ENCODE measurements at places on chromosomes 7 and 10.

GRCh38 chr7:108456845-108457540 lies 757 bp upstream of the NRCAM start:
- no peak for DNase-seq

DNA sequence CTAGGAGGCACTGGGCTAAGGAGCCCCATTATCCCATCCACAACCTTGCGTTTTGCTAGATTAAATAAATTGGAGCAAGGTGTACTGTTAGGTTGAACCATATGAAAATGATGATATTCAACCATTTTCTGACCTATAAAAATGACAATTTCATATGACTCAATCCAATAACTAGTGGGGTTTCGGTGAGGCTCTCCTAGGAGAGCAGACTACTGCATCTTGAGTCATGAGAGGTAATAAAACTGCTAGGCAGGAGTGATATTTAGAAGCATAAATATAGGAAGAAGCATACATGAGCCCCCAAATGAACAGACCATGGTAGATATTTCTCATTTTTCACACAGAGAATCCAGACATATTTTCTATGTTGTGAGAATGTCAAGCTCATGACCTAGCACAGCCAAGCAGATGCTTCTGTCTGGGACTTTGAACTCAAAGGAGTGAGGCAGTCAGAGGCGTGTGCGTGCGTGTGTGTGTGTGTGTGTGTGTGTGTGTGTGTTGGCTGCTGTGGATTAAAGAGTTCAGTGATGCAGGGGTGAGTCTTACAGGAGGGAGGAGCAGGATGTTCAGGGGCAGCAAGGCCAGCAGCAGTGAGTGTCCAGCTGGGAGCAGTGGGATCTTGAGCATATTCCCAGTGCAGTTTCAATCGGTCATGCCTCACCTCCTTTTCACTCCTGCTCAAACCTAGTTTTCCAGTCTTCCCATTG lies 17.8 kb upstream of the WDR11 start:
- no peak for DNase-seq

DNA sequence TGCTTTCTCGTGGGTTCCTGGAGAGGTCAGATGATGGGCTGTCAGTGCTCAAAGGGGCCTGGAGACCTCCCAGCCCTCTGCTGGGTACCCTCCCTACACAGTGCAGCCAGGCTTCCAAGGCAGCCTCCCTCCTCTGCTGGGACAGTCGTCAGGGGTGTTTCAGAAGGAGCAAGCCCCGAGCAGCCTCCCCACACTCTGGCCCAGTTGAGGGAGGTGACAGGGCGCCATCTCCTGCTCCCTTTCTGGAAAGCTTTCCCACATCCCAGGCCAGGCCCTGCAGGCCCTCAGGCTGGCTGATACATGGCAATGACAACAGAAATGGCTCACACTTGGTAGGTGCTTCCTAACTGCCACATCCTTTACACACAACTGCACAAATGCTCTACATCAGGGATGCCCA lies 32.1 kb downstream of the KCNMA1 start:
- DNase-seq: no peak

DNA sequence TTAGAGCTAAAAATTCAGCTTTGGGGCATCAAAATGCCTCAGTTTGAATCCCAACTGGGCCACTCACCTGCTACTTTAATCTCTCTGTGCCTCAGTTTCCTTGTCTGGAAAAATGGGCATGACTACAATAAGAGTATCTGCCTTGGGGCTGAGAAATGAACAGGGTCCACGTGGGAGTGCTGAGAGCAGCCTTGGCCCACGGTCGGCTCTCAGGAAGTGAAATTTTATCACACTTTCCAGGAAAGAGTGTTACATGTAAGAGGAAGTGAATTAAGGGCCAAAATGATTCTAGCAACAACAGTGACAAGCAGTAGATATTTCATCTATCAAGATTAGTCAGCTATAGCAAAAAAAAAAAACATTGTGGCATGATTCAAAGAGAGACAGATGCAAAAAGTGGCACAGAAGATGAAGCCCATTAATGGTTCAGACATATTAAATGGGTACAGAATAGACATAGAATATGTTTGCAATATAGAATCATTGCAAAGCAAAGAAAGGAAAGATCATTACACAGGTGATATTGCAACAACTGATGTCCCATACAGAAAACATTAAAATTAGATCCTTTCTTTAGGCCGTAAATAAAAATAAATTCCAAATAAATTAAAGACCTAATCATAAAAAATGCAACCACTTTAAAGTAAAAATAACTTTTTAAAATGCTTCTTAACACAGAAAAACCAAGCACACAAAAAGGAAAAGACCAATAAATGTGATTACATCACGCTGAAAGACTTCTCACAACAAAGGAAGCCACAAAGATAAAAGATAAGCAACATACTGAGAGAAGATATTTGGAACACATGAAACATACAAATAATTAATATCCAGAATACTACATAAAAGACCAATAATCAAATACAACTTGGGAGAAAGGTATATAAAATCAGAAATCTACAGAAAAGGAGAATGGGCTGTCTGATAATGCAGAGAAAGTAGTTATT lies 4.3 kb downstream of the TMEM273 start:
- DNase-seq: no peak

GRCh38 chr10:28087661-28088351 lies 88.9 kb upstream of the ODAD2 start:
- no peak for DNase-seq

DNA sequence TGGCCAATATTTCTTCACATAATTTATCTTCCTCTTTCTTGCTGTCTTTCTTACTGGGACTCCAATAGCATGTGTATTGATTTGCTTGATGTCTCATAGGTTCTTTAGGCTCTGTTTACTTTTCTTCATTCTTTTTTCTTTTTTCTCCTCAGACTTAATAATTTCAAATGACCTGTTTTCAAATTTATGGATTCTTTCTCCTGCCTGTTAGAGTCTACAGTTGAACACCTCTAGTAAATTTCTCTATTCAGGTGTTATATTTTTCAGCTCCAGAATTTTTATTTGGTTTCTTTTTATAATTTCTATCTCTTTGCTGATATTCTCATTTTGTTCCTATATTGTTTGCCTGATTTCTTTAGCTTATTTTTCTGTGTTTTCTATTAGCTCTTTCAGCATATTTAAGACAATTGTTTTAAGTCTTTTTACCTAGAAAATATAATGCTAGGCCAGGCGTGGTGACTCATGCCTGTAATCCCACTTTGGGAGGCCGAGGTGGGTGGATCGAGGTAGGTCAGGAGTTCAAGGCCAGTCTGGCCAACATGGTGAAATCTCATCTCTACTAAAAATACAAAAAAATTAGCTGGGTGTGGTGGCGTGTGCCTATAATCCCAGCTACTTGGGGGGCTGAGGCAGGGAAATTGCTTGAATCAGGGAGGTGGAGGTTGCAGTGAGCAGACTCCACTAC lies 61.9 kb upstream of the TNS3 start:
- DNase-seq: no peak

- no peak for DNase-seq
Observed at GRCh38 chr10:500876-501275, 188.6 kb downstream of the DIP2C start.

DNA sequence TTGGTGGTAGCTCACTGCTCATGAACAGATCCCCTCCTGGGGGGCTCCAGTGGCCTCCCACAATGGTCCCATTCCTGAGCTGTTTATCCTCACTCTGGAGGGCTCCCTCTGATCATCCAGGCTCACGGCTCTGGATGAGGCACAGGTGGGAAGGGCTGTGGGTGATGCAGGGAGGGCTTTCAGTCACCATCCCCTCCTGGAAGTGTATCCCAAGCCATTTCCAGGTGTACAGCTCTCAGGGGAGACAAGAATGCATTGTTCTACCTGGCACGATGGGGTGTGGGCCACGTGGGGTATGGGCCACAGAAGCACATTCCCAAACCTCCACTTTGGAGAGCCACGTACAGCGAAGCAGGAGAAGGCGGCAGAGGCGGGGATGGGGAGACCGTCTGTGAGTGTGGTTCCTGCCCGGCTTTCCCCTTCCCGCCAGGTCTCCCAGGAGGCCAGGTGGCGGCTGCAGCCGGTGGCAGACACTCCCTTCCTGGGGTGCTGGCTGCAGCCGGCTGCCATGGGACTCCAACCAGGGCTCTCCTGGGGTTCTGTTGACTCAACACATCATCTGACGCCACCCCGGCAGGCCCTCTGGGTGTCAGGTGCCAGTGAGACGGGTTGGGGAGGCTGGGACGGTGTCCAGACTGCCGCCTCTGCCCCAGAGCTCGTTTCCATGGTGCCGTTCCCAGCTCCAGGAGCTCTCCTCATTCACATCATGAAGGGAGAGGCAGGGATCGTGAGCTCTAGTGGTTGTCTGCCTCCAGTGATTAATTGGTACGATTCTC lies 169.7 kb upstream of the RHEB start:
- DNase-seq: no peak

GRCh38 chr10:28806951-28807759 lies 129.8 kb downstream of the BAMBI start:
- DNase-seq: no peak

DNA sequence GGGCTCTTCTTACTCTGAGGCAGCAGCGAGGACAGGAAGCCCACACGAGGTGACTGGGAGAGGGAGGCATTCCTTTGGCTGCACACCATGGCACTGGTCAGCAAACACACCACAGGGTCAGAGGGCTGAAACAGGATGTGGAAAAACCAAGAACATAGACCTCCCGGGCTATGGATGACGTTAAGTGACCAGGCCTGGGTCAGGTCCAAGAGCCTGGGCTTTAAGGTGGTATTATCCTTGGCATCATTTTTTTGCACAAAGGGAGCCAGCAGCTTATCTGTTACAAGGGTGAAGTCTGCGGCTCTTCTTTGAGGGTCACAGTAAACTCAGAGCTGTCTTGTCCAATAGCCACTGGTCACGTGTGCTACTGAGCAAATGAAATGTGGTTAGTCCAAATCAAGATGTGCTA lies 7.0 kb downstream of the WDR91 start:
- DNase-seq: no peak

GRCh38 chr10:128875956-128876736 lies 590.9 kb upstream of the MGMT start:
- no peak for DNase-seq

GRCh38 chr10:128848810-128849209 lies 618.2 kb upstream of the MGMT start:
- no peak for DNase-seq

DNA sequence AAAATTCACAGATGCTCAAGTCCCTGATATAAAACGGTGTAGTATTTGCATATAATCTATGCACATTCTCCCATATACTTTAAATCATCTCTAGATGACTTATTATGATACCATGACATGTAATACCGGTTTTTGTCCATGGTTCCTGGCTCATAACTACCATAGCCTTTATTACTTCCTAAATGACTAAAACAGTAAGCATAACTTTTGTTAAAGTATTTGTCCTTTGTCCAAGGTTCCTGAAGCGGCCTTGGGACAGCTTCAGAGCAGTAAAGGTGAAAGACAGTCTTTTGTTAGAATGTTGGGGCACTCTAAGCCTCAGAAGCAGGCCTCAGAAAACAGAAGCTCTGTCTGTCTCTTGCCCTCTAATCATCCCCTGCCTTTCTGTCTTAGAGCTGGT lies 4.0 kb downstream of the CRCP start:
- no peak for DNase-seq

- no peak for DNase-seq
Observed at GRCh38 chr10:12262278-12262981, 66.4 kb downstream of the CDC123 start.

DNA sequence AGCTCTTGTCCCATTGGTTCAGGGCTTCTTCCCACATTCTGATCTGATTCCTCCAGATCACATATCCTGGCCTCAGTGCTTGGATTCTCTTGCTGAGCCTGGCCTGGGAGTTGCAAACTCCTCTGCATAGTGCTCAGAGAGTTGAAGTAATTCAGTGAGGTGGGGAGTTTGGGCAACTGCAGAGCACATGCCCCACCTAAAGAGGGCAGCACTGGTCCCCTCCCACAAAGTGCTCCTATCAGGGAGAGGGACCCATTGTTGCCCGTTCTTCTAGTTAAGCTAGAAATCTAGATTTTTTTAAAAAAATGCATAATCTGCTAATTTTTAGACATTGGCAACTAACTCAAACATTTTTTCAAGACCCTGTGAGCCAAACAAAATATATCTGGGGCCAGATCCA lies 45.1 kb downstream of the CHN2 start:
- DNase-seq: no peak

DNA sequence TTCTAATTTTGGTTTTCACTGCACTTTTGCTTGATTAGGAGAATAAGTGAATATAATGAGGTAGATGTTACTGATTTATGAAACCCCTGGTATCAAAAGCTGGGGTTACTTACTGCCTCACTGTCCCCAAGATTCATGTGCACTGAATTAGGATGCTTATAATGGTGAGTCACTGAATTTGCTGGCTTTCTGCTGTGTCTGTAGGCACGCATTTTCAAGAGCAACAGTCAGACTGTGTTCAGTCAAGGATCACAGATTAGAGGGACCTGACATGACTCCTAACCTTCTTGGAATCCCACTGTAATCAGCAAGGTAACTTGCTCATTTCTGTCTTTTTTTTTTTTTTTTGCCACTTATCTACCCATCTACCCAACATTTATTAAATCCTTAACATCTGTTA lies 59.7 kb downstream of the GPR85 start:
- DNase-seq: no peak

DNA sequence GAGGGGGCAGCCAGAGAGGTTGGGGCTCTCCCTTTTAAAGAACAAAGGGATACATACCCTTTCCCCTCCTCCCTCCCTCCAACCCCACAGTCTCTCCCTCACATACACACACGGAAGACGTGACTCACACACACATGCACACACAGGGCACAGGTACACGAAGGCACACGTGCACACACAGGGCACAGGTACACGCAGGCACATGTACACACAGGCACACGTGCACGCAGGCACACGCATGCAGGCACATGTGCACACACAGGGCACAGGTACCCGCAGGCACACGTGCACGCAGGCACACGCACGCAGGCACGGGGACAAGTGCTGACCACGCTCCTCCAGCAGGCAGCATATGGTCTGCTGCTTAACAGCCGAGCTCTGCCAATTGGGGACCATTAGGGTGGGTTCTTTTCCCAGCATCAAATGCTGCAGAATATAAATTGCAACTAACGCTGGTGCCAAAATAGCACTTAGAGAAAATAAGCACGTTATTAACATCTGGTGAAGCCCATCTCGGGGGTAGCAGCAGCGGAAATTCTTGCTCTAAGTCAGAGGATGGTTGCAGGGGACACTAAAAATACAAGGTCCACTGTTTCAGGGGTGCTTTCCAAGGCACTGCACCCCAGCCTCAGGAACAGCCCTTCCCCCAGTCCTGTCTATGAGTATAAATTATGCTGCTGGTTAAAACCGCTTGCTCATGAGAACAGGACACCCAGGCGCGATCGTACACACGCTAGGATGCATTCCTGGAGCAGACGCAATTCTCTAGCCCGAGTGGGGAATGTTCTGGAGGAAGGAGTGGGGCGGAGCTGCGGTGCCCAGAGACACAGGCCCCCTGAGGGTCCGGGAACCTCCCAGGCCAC lies 55.2 kb upstream of the TNRC18 start:
- no peak for DNase-seq
